ENCODE measurements at places on chromosomes 4 and X. TPM values are rescaled to one million over a fixed set of nuclear protein-coding genes. Genes with fewer than 3 reads are reported as not detected.

- H3K4me1 ChIP-seq: peaks cover 6% of the 10 kb centered on the region
- peaks cover 11% of the 10 kb centered on the region for H3K27me3 ChIP-seq
- DNase-seq: peak; percentile 70
Observed at GRCh38 chr4:7719354-7720174, 220.1 kb downstream of the AFAP1 start.

Gene RAB9A
- 21.4 TPM for total RNA-seq

DNA sequence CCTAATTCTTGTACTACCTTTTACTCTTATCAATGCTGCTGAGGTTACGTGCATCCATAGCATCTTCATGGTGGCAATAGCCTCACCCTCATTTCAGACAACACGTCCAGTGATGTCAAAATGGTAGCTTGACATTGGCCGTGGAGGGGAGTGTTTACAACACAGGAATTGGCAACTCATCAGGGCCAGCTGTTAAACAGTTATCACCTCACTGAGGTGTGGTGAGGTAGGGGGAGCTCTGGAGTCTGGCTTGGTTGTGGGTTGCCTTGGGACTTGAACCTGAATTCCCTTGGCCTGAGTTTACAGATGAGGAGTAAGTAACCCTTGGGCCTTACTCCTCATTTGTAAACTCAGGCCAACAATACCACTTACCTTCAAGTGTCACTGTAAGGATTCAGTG is 10.4 kb downstream of the SASH3 start:
- no peak overlapping the region for H3K4me3 ChIP-seq
- peaks cover 49% of the 10 kb centered on the region for H3K4me1 ChIP-seq
- no peak overlapping the region for H3K27ac ChIP-seq
- H3K36me3 ChIP-seq: peaks cover 87% of the 10 kb centered on the region
- no peaks in the 10 kb centered on the region for H3K27me3 ChIP-seq
- DNase-seq: no peak

GRCh38 chrX:22424122-22424915 is 151.6 kb downstream of the CBLL2 start:
- DNase-seq: no peak
- H3K4me1 ChIP-seq: no peaks in the 10 kb centered on the region
- H3K36me3 ChIP-seq: no peaks in the 10 kb centered on the region
- no peaks in the 10 kb centered on the region for H3K27me3 ChIP-seq
- no peak overlapping the region for H3K4me3 ChIP-seq
- no peak overlapping the region for H3K27ac ChIP-seq

DNA sequence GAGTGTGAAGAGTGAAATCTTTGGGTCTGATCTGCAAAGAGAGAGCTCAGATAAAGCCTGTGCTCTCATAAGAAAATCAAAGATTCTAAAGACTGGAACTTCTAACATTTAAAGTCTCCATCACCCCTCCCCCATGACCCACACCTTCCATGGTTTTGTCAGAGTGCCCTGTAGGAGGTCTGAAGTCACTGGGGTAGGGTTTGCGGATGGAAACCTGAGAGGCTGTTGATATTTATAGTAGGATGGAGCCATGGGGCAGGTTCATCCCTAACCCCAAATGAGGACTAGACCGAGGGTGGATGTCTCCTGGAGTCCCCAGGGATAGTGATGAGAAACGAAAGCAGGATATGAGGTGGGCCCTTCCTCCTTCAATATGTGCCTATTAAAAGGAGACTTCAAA is 28.4 kb upstream of the NLGN4X start:
- no peak overlapping the region for H3K4me3 ChIP-seq
- DNase-seq: no peak
- no peaks in the 10 kb centered on the region for H3K4me1 ChIP-seq
- H3K27me3 ChIP-seq: no peaks in the 10 kb centered on the region
- H3K36me3 ChIP-seq: no peaks in the 10 kb centered on the region
- no peak overlapping the region for H3K27ac ChIP-seq

GRCh38 chrX:43510209-43510608 is 145.9 kb upstream of the MAOA start:
- no peaks in the 10 kb centered on the region for H3K27me3 ChIP-seq
- DNase-seq: no peak
- H3K4me3 ChIP-seq: no peak overlapping the region
- no peaks in the 10 kb centered on the region for H3K36me3 ChIP-seq
- H3K4me1 ChIP-seq: no peaks in the 10 kb centered on the region
- H3K27ac ChIP-seq: no peak overlapping the region

Gene GPRIN3
- 46.4 TPM for total RNA-seq

Gene USP17L26
- not detected for total RNA-seq

Gene PHOX2B
- total RNA-seq: not detected

DNA sequence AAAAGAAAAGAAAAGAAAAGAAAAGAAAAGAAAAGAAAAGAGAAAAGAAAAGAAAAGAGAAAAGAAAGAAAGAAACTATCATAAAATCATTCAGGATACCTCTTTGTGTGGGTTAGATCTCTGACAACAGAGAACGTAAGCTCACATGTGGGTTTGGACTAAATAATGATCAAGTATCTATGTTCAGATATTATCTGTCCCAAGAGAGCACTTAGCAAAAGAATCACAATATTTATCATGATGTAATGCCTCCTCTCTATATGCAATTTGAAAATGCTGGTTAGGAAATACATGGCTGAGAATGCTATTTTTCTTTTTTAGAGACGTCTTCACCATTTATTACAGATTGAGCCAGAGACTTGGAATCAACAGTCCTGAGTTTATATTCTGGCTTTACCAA is 191.3 kb downstream of the KCNIP4 start:
- no peak overlapping the region for H3K27ac ChIP-seq
- H3K27me3 ChIP-seq: no peaks in the 10 kb centered on the region
- no peaks in the 10 kb centered on the region for H3K36me3 ChIP-seq
- no peak for DNase-seq

GRCh38 chrX:127124871-127125270 is 305.3 kb downstream of the PRR32 start:
- no peaks in the 10 kb centered on the region for H3K27me3 ChIP-seq
- H3K27ac ChIP-seq: no peak overlapping the region
- H3K4me1 ChIP-seq: no peaks in the 10 kb centered on the region
- no peaks in the 10 kb centered on the region for H3K36me3 ChIP-seq
- no peak for DNase-seq
- H3K4me3 ChIP-seq: no peak overlapping the region

Measured in CD4-positive, alpha-beta T cell (primary cell).